Activated CD8-positive, alpha-beta memory T cell treated with anti-CD3 and anti-CD28 coated beads, Interleukin-2, amount 50 U/mL, for 4 hours (primary cell): ENCODE measurements at places on chromosomes 12 and 14.

DNA sequence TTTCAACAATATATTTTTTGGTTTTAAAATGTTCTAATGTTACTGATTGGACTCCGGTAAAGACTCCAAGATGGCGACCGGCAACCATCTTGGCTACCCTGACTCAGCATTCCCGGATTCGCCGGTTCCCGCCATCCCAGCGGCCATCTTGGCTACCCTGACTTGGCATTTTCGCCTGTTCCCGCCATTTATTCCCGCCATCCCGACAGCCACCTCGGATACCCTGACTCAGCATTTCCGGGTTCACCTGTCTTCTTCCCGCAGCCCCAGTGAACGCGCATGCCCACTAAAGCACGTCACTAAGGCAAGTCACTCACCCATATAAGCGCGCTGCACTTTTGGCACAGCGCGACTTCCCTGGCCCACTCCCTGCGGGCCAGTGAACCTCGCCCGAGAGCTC lies 9.0 kb upstream of the LRFN5 start:
- no peak for DNase-seq

GRCh38 chr12:67666605-67667004 lies 18.1 kb downstream of the DYRK2 start:
- DNase-seq = no peak

DNA sequence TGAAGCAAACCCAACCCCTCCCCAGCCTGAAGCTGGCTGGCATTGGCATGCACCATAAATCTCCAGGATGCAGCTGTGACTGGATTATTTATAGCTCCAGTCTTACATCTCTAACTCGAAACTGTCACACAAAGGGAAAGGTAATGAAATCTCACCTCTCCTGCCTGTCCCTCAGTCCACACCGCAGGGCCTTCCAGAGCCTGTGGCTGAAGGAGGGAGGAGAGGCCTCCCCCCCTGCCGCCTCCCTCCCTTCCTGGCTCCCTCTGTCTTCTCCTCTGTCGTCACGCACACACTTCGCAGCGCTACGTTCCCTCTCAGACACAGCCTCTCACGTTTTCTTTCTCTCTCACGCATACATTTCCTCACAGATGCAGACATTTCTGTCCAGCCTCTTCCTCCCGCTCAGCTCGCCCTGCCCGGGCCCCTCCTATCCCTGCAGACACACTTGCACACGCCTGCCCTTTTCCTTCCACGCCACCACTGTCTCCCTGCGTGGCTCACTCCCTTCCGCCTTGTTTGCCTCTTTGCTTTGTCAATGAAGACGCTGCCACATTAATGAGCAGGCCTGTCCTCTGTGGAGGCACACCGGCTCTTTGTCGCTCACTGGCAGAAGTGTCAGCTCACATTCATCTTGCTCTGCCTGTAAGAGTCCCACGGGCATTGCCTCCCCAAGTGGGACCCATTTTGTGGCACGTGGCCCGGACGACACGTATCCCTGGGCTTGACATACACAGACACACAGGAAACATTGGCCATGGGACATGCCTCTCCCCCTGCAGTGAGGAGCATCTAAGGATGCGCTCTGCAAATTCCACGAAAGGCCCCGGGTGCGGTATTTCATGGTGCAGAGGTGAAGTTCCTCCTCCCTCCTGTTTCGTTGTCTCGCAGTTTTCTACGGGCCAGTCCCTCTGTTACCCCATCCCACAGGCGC lies 27.9 kb downstream of the IRF2BPL start:
- no peak for DNase-seq

- DNase-seq = no peak
These were observed 20.4 kb downstream of the ACVR1B start for GRCh38 chr12:51971679-51972421.

GRCh38 chr14:32039401-32040030 lies 37.6 kb upstream of the ARHGAP5 start:
- no peak for DNase-seq

- no peak for DNase-seq
These were observed 20.6 kb downstream of the ARMH4 start for GRCh38 chr14:58131386-58131785.

- DNase-seq = no peak
These were observed 677 bp upstream of the AP4S1 start for GRCh38 chr14:31024577-31025366.

DNA sequence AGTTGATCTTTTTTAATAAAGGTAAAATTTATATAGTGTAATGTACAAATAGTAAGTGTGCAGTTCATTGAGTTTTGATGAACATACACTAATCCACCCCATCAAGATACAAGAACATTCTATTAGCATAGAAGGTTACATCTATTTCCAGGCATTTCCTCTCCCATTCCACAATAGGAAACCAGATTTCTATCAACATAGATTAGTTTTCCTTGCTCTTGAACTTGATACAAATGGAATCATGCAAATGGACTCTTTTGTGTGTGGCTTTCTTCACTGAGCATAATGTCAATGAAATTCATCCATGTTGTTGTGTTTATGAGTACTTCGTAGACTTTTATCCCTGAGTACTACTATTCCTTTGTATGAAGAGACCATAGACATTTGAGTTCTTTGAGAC lies 10.8 kb downstream of the STYX start:
- no peak for DNase-seq

GRCh38 chr12:130330685-130331084 lies 7.0 kb upstream of the PIWIL1 start:
- DNase-seq = no peak

DNA sequence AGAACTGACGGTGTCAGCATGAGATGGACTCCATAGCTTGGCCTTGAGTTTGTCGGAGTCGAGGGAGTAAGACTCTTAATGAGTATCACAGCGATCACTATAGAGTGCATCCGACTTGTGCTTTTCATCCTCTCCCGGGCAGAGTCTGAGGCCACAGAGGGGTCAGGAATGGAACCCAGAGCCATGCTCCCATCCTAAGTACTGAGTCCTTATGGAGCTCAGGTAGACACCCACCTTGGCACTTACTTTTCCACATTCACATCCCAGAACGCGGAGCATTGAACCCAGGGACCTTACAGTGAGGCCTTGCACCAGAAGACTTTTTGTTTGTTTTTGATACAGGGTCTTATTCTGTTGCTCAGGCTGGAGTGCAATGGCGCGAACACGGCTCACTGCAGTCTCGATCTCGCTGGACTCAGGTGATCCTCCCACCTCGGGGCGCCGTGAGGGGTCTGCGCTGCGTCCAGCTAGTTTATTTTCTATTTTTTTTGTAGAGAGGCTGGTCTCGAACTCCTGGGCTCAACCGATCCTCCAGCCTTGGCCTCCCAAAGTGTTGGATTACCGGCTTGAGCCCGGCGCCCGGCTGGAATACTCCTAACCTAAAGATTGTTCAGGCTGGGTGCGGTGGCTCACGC lies 719 bp upstream of the SRSF9 start:
- DNase-seq = no peak

DNA sequence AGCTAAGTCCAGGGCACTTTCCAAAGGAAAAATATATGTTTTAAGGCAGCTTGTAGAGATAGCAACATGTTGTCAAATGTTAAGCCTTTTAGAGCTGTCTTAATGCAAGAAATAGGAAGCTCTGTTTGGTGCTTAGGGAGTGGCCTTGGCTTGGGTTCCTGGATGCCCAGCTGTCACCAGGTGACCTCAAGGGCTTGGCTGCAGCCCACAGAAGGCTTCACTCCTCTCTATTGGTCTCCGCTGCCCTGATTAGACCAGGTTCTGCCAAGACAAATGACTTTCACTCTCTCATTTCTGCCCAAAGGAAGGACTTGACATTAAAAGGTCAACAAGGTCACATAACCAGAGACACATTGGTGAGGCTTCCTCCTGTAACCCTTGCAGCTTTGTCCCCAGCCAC lies 76.8 kb downstream of the WSCD2 start:
- DNase-seq = no peak

- DNase-seq = no peak
These were observed 194.5 kb upstream of the CNOT2 start for GRCh38 chr12:70048521-70049250.

- peak; percentile 70 for DNase-seq
These were observed 86.6 kb downstream of the KDM2B start for GRCh38 chr12:121494093-121494787.

DNA sequence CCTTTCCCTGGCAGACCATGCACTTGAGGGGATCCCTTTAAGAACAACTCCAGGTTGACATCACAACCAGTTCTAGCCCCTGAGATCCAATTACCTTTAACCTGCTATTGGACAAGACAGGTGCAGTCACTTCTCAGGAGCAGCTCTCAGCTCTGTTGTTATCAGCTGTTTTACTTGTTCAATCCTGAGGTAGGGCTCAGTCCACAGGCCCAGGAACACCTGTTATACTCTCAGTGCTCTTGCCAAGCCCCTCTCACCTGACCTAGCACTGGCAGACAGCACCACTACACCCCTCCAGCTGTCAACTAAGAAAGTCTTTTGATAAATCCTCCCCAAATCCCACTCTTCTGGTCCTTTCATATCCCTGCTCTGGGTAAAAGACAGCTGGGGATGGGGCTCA lies 163.9 kb upstream of the TMTC2 start:
- no peak for DNase-seq

DNA sequence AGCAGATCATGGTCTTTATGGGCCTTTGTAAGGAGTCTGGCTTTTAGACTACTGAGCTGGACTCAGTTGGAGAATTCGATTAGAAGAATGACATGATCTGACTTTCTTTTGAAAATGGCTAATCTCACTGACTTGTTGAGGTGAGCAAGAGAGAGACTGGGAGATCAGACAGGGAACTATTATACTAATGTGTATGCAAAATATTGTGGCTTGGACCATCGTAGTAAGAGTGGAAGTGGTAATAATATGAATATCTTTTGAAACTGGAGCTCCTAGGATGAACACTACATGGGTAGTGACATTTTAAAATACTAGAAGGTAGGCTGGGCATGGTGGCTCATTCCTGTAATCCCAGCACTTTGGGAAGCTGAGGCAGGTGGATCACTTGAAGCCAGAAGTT lies 56.2 kb upstream of the CCT2 start:
- DNase-seq = no peak

DNA sequence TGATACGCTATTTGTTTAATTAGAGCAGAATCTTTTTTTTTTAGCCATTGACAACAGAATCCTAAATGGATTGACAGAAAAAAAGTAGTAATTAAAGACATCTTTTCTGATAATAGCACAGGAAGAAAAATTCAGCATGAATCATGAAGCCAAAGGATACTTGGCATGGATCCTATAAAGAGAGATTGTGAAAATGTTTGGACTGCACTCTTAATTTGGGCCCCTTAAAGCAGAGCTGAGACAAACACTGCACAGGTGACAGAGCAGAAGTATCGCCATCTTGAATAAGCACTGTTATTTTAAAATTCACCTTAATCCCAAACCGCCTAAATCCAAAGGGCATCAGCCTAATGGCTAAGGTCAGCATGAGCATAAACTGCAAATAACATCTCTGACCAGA lies 48.8 kb upstream of the SEL1L start:
- no peak for DNase-seq

DNA sequence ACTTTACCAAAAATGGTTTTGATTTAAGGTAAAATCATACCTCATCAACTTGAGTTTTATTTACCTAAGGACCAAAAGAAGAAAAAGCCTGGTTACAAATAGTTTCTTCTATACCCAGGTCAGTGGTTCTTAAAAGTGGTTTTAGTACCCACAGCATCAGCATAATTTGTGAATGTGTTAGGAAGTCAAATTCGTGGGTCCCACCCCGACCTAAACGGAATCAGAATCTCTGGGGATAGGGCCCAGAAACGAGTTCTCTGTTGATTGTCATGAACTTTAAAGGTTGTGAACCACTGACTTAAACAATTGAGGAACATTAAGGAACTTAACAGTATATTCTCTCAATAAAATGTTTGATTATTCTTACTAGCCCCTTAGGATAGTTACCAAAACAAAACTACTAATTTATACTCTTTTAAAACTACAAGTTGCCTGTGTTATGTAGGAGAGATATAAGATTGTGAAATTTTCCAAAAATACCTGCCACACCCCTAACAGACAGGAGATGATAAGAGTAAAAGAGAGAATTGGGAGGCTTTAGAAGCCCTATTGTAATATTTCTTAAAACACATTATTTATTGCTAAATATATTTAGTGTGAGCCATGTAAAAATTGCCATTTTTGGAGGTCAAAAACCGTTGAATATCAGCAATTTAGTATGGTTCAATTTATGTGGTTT lies 669 bp upstream of the SLC25A21 start:
- no peak for DNase-seq

GRCh38 chr12:24979329-24979728 lies 30.4 kb upstream of the BCAT1 start:
- no peak for DNase-seq

- DNase-seq = no peak
These were observed 5.6 kb upstream of the JAG2 start for GRCh38 chr14:105173901-105174894.

- no peak for DNase-seq
These were observed 47.3 kb downstream of the ELK3 start for GRCh38 chr12:96241431-96241830.

GRCh38 chr12:45773747-45774146 lies 44.2 kb downstream of the ARID2 start:
- no peak for DNase-seq

- DNase-seq = no peak
These were observed 98.8 kb upstream of the RGS6 start for GRCh38 chr14:71833476-71833875.

DNA sequence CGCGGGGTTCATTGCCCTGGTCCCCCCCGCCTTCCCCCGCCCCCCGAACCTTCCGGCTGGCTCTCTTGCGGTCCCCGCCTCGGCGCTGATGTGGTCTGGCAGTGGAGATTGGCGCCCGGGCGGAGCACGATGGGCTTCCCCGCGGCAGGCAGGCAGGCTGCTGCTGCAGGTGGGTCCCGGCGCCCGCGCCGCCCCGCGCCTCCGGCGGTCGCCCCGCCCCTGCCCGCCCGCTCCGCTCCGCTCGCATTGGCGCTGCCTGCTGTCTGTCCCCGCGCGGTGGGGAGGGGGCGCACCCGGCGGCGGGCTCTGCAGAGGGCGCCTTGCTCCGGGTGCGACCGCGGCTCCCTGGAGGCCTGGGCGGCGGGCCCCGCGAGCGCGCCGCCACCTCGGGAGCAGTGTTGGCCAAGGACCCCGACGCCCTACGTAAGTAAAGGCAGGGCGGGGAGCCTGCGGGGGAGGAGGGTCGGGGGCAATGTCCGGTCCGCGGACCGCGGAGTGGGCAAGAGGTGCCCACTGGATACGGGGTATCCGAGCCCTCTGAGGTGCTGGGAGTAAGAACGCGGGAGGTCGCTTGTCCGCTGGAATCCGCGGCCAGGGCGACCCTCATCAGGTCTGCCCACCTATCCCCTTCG lies at the start of gene AKAP5:
AKAP5 (plus strand) TSS at position 309 of the 632 bp plus-strand sequence. CDS start 2,896 bp downstream, outside the sequence.
- DNase-seq = peak; percentile 62

DNA sequence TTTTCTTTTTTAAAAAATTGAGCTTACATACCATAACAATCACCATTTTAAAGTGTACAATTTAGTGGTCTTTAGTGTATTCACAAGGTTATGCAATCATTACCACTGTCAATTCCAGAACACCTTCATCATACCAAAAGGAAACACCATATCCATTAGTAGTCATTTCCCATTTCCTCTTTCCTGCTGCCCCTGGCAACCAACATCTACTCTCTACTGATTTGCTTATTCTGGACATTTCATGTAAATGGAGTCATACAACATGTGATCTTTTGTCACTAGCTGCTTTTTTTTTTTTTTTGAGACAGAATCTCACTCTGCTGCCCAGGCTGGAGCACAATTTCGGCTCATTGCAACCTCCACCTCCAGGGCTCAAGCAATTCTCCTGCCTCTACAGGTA lies 66.8 kb upstream of the CFL2 start:
- DNase-seq = no peak
